ENCODE measurements at places on chromosomes 5 and 9.
A peak's percentile ranks its signal among the peaks of the same experiment; 100 is the strongest.

- DNase-seq = peak; percentile 94
Observed at GRCh38 chr9:13063880-13064459, 215.5 kb downstream of the MPDZ start.

- no peak for DNase-seq
Observed at GRCh38 chr5:135215617-135216470, 181.8 kb upstream of the PITX1 start.

- no peak for DNase-seq
Observed at GRCh38 chr9:71483436-71483835, 284.9 kb downstream of the CEMIP2 start.

GRCh38 chr5:56908942-56909293 lies 478 bp upstream of the SETD9 start:
- no peak for DNase-seq

DNA sequence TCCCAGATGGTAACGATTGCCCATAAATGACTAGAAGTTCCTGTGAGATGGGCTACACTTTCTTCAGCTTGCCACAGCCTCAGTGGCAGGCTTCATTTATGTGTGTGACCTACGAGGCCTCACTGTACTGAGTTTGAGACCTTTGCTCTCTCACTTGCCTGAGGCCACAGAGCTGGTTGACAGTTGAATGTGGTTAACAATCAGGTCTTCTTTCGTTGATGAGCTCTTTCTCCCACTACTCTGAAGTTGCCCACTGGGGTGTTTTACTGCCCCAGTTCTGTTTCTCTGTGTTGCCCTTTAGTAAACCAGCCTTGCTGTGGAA lies 70.5 kb downstream of the CYFIP2 start:
- DNase-seq = peak; percentile 11

GRCh38 chr9:35526087-35526801 lies 36.3 kb downstream of the RUSC2 start:
- DNase-seq = no peak

- no peak for DNase-seq
Observed at GRCh38 chr5:113199122-113199905, 222.7 kb downstream of the DCP2 start.

DNA sequence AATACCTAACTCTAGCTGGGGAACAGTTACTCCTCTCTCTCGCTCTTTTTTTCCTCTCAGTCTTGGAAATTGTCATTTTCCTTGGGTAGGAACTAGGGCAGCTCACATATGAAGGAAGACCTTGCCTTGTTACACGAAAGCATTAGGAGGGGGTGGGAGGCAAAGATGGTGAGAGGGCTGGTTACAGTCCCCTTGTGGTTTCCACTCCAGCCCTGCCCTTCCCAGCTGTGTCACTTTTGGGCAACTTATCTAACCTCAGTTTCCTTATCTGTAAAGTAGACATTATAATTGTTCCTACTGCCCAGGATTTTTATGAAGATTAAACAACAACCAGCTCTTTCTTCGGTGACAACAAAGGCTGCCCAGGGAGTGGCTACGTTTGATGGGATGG lies 196.2 kb upstream of the CLINT1 start:
- no peak for DNase-seq

DNA sequence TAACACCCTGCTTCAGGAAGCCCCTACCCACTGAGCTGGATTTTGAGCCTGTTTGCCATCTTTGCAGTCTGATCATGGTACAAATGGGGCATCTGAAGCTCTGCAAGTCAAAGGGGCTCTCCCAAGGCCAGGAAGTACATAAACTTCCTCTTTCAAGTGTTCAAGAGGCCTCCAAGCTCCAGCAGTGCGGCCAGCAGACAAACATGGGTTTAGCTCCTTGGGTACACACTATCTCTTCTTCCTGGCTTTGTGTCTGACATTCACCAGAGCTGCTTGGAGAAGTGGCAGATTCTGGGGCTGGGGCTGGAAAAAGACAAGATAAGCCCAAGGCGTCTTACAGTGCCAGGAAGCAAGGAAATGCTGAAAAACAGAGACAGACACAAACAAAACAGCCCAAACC lies 34.1 kb downstream of the LAMC3 start:
- DNase-seq = no peak

- no peak for DNase-seq
Observed at GRCh38 chr5:116773926-116774325, 199.3 kb upstream of the SEMA6A start.

DNA sequence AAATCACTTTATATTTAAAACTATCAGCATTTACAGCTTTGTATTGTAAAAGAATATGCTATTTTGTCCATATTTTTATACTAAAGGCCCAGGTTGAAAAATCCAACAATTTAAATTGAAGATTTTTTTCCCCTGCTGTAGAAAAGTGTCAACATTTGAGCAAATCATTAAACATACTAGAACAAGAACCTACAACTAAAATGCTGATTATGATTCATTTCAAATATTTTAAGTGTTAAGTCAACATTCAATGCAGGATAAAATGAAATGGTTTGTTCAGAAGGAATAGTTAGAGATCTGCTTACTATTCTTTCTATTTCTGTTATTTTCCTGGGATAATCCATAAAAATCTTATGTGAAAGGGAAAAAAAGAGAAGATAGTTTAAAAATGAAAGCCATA lies 866.5 kb upstream of the DMAC1 start:
- DNase-seq = no peak

- DNase-seq = no peak
Observed at GRCh38 chr9:113602126-113603047, 138.9 kb downstream of the RGS3 start.

- DNase-seq = no peak
Observed at GRCh38 chr5:96248131-96248530, 184.9 kb downstream of the PCSK1 start.

DNA sequence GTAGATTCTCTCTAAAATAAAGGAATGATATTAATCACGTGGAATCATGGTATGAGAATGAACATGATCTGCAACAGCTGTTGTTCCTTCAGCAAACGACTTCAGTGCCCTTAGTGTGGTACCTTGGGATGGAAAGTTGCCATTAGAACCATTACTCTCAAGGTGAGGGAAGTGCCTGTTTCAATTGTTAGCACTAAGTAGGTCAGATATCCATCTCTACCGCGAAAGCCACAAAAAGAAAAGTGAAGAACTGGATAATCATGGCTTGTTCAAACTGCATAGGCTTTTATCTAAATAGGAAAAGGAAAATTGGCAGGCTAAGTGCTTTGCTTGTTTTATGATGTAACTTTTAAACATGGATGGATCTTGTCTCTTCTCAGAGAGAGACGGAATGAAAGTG lies 380.7 kb downstream of the MRPS30 start:
- no peak for DNase-seq

GRCh38 chr9:6024035-6024554 lies 8.7 kb upstream of the RANBP6 start:
- no peak for DNase-seq

DNA sequence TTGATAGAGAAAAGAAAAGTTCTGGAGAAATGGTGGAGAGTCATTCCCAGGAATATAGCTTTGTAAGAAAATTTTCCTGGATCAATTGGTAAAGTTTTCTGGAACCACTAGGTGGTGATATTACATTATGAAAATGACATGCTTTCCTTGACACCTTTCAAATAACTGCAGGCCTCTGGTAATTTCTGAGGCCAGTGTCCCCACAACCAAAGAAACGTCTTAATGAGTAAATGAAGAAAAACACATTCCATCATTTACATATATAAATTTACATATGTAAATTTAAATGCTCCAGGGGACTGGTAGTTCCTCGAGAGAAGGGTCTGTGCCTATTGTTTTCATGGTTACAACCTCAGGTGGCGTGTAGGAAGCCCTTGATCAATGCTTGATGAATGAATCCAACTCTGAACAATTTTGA lies 17.2 kb upstream of the RGS3 start:
- DNase-seq = peak; percentile 75

GRCh38 chr5:177445917-177446199 lies 756 bp upstream of the PRR7 start:
- no peak for DNase-seq

- no peak for DNase-seq
Observed at GRCh38 chr9:20997503-20998076, 33.9 kb downstream of the HACD4 start.

GRCh38 chr5:78720997-78721396 lies 72.4 kb upstream of the LHFPL2 start:
- no peak for DNase-seq

DNA sequence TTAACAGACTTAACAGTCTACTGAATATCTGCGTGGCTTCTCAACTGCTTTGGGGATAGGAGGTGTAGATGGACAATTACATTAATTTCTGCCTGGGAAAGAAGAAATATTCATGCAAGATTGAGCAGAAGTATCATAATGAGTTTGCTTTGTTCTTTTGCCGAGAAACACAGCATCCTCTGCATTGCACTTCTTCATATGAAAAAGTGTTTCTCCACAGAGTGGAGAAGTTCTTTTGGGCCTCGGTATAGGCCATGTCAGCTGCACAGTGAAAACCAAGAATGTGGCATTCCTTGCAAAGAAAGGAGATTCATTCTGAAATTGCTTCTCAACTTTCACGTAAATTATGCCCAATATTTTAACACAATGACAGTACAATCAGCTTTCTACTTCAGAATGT lies 17.6 kb upstream of the SNX2 start:
- DNase-seq = no peak

- no peak for DNase-seq
Observed at GRCh38 chr9:6759185-6759977, 1.6 kb downstream of the KDM4C start.

- DNase-seq = no peak
Observed at GRCh38 chr9:37639841-37640240, 10.9 kb upstream of the FRMPD1 start.

DNA sequence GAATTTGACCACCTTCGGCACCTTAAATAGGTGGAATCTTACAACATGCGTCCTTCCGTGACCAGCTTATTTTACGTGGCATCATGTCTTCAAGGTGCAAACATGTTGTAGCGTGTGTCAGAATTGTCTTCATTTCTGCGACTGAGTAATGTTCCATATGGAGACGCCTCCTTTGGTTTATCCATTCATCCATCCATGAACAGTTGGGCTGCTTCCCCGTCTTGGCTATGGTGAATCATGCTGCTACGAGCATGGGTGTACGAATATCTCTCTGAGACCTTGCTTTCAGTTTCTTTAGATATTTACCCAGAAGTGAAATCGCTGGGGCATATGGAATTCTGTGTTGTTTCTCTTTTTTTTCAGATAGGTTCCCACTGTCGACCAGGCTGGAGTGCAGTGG lies 391.9 kb upstream of the IRX2 start:
- DNase-seq = no peak

DNA sequence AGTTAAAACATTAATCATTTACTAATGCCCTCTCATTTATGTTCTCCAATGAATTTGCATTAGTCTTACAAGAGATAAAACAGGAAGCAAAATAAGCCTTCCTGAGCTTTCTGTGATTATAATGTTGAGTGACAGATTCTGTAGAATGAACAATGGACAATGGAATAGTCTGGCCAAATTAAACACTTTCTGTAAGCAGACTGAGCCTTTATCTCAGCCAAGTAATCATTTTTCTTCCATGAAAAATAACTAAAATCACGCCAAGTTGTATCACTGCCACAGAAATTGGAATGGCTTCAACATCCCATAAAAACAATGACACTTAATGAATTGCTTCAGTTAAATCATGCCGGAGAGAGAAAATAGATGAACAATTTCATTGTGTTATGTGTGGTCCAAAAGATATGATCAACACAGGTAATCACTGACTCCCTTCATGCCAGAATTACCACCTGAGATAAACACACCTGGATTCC lies 63.0 kb downstream of the TSSK1B start:
- DNase-seq = no peak

DNA sequence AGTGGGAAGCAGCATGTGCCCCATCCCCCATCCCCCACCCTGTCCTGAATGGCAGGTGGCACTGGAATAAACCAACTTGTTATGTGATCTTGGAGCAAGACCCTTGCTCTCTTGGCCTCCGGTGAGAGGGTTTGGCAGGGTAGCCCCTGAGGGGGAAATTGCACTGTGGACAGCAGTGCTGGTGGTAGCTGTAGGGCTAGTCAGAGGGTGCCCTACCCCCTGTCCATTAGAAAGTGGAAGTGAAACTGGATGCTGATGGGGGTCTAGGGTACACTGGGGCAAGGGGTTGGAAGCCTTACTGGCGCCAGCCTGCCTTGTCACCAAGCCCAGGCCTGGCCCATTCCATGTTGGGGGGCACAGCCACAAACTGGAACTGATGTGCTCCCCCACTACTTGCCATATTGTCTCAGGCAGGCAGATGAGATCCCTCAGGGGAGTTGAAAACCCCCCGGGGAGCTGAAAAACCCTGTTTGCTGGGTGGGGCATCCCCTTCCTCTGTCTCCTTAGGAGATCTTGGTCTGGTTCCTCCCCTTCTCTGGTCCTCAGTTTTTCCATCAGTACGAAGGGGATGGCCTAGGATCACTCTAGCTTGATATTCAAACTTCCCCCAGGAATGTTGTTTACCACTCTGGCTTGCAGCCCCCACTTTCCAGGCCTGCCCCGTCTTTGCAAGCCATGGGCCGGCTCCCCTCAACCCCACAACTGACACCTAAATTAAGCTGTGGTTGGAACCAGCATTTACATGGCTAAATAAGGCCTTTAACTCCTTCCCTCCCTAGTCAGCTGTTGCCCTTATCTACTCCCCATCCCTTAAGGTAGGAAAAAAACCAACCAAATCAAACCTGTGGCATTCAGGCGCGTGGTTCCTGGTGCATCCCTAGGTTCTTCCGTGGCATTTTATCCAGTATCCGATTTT lies 14.4 kb upstream of the SYNPO start:
- no peak for DNase-seq

DNA sequence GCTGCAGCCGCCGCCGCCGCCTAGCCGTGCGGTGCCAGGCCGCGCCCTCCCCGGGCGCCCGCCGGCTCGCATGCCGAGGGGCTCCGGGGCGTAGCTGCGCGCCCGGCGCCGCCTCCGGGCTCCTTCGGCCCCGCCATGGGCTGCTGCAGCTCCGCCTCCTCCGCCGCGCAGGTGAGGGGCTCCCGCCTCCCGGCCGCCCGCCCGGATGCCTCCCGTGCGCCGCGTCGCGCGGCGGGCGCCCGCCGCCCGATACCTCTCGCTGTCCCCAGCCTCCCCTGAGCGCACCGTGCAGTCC lies 230 bp downstream of the SLC44A1 start:
- no peak for DNase-seq

- DNase-seq = no peak
Observed at GRCh38 chr5:115309751-115310370, 13.4 kb upstream of the CCDC112 start.

- DNase-seq = no peak
Observed at GRCh38 chr9:136424750-136425362, 14.4 kb downstream of the PMPCA start.

GRCh38 chr9:126401107-126401506 lies 74.5 kb downstream of the MVB12B start:
- no peak for DNase-seq

DNA sequence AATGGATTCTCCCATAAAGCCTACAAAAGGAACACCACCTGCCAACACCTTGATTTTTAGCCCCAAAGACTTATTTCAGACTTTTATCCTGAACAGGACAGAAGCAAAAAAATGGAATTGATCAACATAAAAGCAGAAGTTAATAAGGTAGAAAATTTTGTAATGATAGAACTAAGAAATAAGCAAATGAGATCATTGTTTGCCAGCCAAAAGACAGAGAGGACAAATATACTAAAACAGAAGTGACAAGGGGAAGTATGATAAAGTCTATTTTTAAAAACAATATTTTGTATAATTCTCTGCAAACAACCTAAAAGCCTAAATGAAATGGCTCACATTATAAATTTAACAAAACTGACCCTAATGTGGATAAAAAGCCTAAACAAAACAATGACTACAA lies 110.5 kb upstream of the PRSS3 start:
- DNase-seq = no peak

GRCh38 chr5:172939611-172940267 lies 19.5 kb upstream of the RPL26L1 start:
- no peak for DNase-seq
